ENCODE measurements at places on chromosomes 12 and 14. TPM values are rescaled to one million over a fixed set of nuclear protein-coding genes. Genes with fewer than 3 reads are reported as not detected.

Gene TSPAN19
- total RNA-seq: not detected

DNA sequence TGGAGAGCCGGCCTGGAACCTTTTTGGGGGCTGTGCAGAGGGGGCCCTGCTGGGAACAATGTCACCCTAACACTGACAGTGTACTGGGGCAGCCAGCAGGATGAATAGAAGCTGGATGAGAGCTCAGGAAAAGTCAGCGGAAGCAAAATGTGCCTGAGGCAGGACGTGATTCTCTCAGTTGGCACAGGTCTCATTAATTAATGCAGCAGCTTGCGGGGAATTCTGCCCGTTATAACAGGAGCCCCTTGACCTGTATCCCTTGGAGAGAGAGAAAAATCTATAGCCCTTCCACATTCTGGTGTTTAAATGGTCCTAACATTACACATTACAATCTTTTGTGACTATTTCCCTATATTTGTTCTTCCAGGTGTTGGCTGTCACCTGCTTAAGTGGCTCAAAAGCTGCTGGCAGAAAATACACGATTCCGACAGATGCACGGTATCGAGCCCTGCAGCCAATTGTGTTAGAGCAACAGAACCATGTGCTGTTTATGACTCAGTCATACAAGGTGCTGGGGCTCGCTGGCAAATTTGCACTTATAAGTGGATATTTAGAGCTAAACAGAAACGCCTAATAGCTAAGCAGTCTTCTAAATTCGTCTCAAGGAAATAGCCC lies 854.7 kb downstream of the AACS start:
- no peak for DNase-seq

DNA sequence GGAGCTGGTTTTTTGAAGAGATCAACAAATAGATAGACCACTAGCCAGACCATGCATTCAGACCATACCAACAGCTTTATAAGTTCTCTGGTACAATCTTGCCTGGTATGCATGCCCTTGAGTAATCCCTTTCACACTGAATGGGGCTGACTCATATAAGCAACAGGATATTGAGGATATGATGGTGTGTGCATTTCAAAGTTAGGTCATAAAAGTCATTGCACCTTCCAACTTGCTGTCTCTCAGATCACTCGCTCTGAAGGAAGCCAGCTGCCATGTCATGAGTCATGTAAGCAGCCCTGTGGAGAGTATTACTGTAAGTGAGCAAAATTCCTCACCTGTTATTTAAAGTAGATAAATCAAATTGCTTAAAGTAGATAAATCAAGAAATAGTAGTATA lies 45.0 kb upstream of the OR6J1 start:
- DNase-seq: peak; percentile 26

Gene TPH2
- not detected for total RNA-seq

DNA sequence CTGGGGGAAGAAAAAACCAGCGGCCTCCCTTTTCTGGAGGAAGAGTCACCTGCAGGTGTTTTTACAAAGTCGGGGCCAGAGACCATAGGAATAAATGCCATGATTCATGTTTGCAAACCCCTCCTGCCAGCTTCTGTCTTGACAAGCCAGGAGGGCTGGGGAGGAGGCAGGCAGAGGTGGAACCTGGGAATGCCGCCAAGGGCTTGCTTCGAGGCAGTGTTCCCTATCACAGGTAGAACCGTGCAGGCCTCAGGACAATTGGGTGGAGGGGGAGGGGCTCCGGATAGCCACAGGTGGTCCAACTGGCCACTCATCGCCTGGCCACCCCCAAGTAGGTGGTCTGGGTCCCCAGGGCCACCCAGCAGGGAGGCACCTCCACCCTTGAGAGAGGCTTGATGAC lies 14.2 kb upstream of the DLK1 start:
- DNase-seq: no peak
